Neural progenitor cell (in vitro differentiated cells): ENCODE measurements at places on chromosomes 16 and 17. TPM values are rescaled to one million over a fixed set of nuclear protein-coding genes. Genes with fewer than 3 reads are reported as not detected.

Gene MPG
- total RNA-seq = 21.2 and 63.4 TPM in 2 replicates

Gene ANKS4B
- 0.22 TPM in 1 of 2 replicates, not detected in the other for total RNA-seq

GRCh38 chr17:73910206-73910605 is 266.0 kb upstream of the SDK2 start:
- DNase-seq = no peak
- H3K27me3 ChIP-seq = peaks cover 99% of the 10 kb centered on the region
- no peak overlapping the region for H3K4me3 ChIP-seq
- H3K36me3 ChIP-seq = no peaks in the 10 kb centered on the region
- no peak overlapping the region for H3K27ac ChIP-seq

- H3K27ac ChIP-seq = no peak overlapping the region
- H3K4me1 ChIP-seq = no peaks in the 10 kb centered on the region
- no peak for DNase-seq
- no peak overlapping the region for H3K4me3 ChIP-seq
These were observed 34.2 kb downstream of the RMI2 start for GRCh38 chr16:11379420-11379819.

DNA sequence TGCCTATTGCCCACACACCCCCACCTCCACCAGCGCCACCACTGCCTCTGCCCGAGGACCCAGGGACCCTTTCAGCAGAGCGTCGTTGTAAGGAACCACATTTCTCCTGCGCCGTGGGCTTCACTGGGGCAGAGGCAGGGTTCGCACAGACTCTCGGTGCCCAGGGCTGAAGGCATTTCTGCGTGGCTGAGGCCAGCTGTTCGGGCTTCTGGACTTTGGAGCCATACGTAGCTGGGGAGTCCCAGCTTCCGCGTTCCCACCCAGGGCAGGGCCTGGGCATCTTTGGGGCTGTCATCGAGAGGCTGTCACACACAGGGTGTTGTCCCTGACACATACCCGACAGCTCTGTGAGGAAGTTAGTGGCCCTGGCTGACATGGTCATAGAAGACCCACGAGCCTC is 16.0 kb upstream of the SMIM5 start:
- no peak for DNase-seq
- no peak overlapping the region for H3K4me3 ChIP-seq
- H3K36me3 ChIP-seq = no peaks in the 10 kb centered on the region
- no peaks in the 10 kb centered on the region for H3K27me3 ChIP-seq
- no peak overlapping the region for H3K27ac ChIP-seq

- no peak overlapping the region for H3K4me3 ChIP-seq
- no peak overlapping the region for H3K27ac ChIP-seq
- DNase-seq = no peak
- H3K36me3 ChIP-seq = no peaks in the 10 kb centered on the region
- peaks cover 5% of the 10 kb centered on the region for H3K4me1 ChIP-seq
These were observed 8.7 kb downstream of the DNAI2 start for GRCh38 chr17:74282587-74283370.

DNA sequence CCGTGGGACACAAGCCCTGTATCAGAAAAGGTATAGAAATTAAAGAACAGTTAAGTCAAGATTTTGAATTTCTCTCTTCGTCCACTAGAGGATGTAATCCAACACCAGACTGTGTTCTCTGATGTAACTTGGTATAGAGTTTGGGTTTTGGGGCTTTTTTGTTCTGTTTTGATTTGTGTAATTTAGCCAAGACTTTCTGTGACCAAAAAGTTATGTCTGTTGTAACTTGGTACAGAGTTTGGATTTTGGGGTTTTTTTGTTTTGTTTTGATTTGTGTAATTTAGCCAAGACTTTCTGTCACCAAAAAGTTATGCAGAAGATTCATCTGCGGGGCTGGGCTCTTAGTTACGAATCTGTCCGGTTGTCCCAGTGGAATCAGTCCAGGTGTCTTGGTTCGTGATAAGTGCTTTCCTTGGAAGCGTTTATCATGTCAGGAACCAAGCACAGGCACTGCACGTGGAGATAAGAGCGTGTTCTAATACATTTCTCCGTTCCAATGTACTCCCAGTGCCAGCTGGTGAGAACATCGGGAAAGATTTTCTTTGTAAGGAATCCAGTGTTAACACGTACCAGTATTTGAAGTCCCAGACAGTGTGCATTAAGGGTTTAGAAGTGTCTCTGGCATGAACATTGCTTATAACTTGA is 44.1 kb upstream of the SEC14L1 start:
- no peaks in the 10 kb centered on the region for H3K36me3 ChIP-seq
- H3K4me1 ChIP-seq = peaks cover 4% of the 10 kb centered on the region
- no peak overlapping the region for H3K27ac ChIP-seq
- H3K27me3 ChIP-seq = no peaks in the 10 kb centered on the region
- DNase-seq = no peak

DNA sequence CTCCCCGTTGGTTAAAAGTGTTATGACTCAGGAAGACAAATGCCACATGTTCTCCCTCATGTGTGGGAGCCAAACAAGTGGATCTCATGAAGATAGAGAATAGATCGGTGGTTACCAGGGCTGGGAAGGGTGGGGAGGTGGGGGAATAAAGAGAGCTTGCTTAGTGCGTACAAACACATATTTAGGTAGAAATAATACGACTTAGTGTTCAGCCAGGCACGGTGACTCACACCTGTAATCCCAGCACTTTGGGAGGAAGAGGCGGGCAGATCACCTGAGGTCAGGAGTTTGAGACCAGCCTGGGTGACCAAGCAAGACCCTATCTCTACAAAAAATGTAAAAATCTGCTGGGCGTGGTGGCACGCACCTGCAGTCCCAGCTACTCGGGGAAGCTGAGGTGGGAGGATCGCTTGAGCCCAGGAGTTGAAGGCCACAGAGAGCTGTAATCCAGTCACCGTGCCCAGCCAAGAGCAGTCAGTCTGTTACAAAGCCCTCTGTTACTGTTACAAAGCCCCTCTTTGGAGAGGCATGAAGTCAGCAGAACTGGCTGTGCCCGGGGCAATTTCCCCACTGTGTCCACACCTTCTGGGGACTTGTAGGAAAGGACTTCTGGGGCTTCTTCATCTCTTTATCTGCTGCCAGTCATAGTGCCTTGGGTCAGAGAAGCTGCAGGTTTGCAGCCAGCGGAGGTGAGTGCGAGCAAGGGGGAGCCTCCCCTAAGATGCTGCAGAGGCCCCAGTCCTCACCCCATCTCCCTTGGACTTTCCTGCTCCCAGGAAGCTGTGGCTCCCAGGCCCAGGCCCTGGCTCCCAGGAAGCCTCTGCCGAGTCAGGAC is 4.3 kb upstream of the ALDH3A1 start:
- H3K27ac ChIP-seq = no peak overlapping the region
- H3K27me3 ChIP-seq = no peaks in the 10 kb centered on the region
- H3K4me1 ChIP-seq = peaks cover 5% of the 10 kb centered on the region
- DNase-seq = no peak
- H3K4me3 ChIP-seq = no peak overlapping the region
- no peaks in the 10 kb centered on the region for H3K36me3 ChIP-seq

Gene OVCA2
- total RNA-seq = 5.4 and 23.1 TPM in 2 replicates

DNA sequence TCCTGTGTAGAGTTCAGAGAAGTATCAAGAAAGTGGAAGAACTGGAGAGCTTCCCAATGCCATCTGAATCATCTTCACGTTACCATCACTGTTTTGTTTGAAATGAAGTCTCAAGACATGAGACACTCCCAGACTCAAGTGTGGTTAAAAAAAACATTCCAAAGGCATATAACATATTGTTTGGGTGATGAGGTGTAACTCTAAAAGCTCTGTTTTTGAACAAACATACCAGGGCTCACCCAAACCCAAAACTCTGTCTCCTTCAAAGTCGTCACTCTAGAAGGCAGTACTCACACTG is 6.3 kb upstream of the ZCCHC14 start:
- H3K4me1 ChIP-seq = no peaks in the 10 kb centered on the region
- no peaks in the 10 kb centered on the region for H3K27me3 ChIP-seq
- no peaks in the 10 kb centered on the region for H3K36me3 ChIP-seq
- H3K4me3 ChIP-seq = no peak overlapping the region
- no peak overlapping the region for H3K27ac ChIP-seq

DNA sequence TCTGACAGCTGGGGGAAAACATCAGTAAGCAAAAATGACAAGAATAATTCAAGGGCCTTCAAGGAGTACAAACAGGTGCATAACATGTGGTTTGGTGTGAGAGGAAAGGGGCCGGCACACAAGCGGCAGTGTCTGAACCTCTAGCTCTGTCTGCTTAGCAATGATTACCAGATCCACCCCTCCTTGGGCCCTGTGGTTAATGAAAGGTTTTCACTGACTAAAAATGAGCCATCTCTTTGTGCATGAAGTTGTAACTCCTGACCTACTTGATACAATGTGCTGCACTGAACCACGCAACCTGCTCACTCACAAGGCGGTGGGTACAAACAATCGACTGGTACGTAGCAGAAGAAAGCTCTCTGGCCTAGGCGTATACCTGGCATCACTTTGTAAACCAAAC is 15.1 kb downstream of the FAM117A start:
- no peaks in the 10 kb centered on the region for H3K27me3 ChIP-seq
- no peak for DNase-seq
- no peak overlapping the region for H3K27ac ChIP-seq

DNA sequence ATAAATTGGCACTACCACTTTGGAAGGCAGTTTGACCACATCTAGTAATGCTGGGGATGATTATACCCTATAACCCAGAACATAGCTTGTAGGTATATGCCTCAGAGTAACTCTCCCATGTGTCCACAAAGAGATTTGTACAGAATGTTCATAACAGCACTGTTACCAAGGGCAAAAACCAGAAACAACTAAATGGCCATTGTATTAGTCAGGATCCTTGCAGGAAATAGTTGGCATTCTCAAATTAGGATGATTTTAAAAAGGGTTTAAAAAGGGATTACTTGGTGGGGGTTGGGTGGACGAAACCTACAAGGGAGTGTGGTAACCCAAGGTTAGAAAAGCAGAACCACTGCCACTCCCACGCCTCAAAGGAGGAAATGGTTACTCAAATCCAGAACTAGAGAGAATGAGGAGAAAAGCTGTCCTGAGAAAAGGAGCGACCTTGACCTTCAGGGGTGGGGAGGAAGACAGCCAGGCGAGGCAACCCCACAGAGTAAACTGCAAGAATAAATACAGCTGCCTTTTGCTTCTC is 2.1 kb downstream of the CPPED1 start:
- H3K27ac ChIP-seq = no peak overlapping the region
- no peaks in the 10 kb centered on the region for H3K27me3 ChIP-seq
- H3K36me3 ChIP-seq = no peaks in the 10 kb centered on the region
- no peak overlapping the region for H3K4me3 ChIP-seq

- H3K27me3 ChIP-seq = peaks cover 7% of the 10 kb centered on the region
- H3K4me1 ChIP-seq = no peaks in the 10 kb centered on the region
- no peak overlapping the region for H3K27ac ChIP-seq
- no peaks in the 10 kb centered on the region for H3K36me3 ChIP-seq
- no peak for DNase-seq
These were observed 32.2 kb upstream of the ABCA3 start for GRCh38 chr16:2372684-2373083.

GRCh38 chr16:71249399-71249798 is 18.9 kb upstream of the HYDIN start:
- H3K4me3 ChIP-seq = no peak overlapping the region
- H3K27me3 ChIP-seq = no peaks in the 10 kb centered on the region
- H3K36me3 ChIP-seq = no peaks in the 10 kb centered on the region

Gene CPHXL
- total RNA-seq = not detected in 2 replicates

DNA sequence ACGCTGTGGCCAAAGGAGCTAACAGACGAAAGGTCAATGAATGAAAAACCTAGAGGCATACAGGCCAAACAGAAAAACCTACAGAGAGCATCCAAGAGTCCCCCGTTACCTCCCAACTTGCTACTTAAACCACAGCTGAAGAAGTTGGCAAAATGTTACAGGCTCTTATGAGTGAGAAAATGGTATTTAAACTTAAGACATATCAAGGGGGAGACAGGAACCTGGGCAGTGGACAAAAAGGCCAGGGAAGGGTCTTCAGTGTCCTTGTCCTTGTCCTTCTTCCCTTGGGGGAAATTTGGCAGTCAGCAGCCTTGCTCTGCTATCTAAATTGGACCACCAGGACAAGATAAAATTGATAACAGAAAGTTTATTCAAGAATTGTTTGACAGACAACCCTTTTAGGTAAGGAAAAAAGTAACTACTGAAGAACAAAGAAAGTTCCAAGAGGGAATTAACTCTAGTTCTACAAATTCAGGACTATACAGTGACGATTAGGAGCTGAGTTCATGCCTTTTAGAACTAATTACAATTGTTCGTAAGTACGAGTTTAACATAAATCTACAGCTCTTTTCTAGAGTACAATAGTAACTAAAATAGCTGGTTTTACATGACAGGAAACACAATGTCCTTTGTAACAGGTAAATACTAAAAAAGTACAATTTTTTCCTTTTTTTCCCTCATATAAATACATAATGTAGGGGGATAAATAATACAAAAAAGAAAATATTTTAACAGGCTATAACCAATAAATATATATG is 3.8 kb upstream of the HOXB2 start:
- no peak overlapping the region for H3K4me3 ChIP-seq
- H3K36me3 ChIP-seq = no peaks in the 10 kb centered on the region
- no peak overlapping the region for H3K27ac ChIP-seq
- peaks cover 100% of the 10 kb centered on the region for H3K27me3 ChIP-seq
- H3K4me1 ChIP-seq = no peaks in the 10 kb centered on the region
